Smooth muscle cell of the pulmonary artery (primary cell): ENCODE measurements at places on chromosomes 7 and 10. TPM values are rescaled to one million over a fixed set of nuclear protein-coding genes. Genes with fewer than 3 reads are reported as not detected.

Gene ADAMTS14
- 2.5 TPM in 2 replicates for total RNA-seq

Gene SFMBT2
- 0.52 and 0.86 TPM in 2 replicates for total RNA-seq

Gene SMKR1
- 0.20 TPM in 1 of 2 replicates, not detected in the other for total RNA-seq

Gene HOXA1
- total RNA-seq = 0.20 and 0.52 TPM in 2 replicates

Gene FGFR2
- 0.03 and 0.07 TPM in 2 replicates for total RNA-seq

Gene OGDHL
- 0.26 and 1.7 TPM in 2 replicates for total RNA-seq

Gene CPEB3
- 1.1 and 1.3 TPM in 2 replicates for total RNA-seq

Gene CPED1
- 52.0 and 64.8 TPM in 2 replicates for total RNA-seq

Gene NKX1-2
- not detected in 2 replicates for total RNA-seq

Gene NACAD
- total RNA-seq = 3.8 and 4.2 TPM in 2 replicates

Gene ANXA8L1
- not detected in 2 replicates for total RNA-seq

Gene OIT3
- total RNA-seq = under 0.01 and 0.03 TPM in 2 replicates

Gene AOAH
- total RNA-seq = not detected in 2 replicates

Gene RHOBTB1
- 13.7 and 15.8 TPM in 2 replicates for total RNA-seq

Gene HERPUD2
- total RNA-seq = 31.3 and 35.7 TPM in 2 replicates
